ENCODE measurements at places on chromosomes 6 and 20. TPM values are rescaled to one million over a fixed set of nuclear protein-coding genes. Genes with fewer than 3 reads are reported as not detected.

DNA sequence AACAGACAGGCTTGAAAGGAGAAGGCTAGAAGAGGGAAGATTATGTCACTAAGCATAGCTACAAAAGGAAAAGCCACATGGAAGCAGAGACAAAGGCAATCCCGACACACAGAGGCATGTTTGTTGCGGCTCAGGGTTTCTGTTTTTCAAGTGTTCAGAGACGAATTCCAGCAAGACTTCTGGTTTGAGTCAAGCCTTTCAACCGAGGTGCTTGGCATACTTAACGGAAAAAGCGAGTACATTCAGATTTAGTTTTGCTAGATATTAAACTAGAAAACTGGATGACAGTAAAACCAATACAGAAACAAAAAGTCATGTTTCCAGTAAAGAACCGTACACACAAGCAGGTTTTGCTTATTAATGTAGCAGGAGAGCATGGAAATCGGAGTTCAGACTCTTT, 27.2 kb downstream of the MCUR1 start:
- peak; percentile 30 for DNase-seq
- H3K4me3 ChIP-seq: no peak overlapping the region
- peaks cover 32% of the 10 kb centered on the region for H3K36me3 ChIP-seq
- H3K4me1 ChIP-seq: no peaks in the 10 kb centered on the region
- no peaks in the 10 kb centered on the region for H3K27me3 ChIP-seq

DNA sequence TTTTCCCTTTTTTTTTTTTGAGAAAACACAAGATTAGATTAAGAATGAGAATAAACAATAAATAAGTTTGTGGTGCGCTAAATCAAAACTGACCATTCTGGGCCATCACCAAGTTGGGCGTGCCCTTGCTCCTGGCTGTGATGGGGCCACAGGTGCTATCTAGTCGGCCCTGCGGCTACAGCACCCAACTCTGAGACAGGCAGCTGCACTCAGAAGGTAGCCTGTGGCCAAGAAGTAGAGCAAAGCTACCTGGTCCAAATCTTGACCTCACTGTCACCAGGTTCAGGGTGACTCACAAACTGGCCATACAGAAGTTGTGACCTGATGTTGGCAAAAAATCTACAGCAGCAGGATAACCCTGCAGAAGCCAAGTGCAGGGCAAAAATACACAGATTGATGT, 3.4 kb downstream of the TXNDC5 start:
- H3K36me3 ChIP-seq: peaks cover 4% of the 10 kb centered on the region
- H3K4me3 ChIP-seq: no peak overlapping the region
- peaks cover 40% of the 10 kb centered on the region for H3K4me1 ChIP-seq
- peaks cover 8% of the 10 kb centered on the region for H3K27me3 ChIP-seq

DNA sequence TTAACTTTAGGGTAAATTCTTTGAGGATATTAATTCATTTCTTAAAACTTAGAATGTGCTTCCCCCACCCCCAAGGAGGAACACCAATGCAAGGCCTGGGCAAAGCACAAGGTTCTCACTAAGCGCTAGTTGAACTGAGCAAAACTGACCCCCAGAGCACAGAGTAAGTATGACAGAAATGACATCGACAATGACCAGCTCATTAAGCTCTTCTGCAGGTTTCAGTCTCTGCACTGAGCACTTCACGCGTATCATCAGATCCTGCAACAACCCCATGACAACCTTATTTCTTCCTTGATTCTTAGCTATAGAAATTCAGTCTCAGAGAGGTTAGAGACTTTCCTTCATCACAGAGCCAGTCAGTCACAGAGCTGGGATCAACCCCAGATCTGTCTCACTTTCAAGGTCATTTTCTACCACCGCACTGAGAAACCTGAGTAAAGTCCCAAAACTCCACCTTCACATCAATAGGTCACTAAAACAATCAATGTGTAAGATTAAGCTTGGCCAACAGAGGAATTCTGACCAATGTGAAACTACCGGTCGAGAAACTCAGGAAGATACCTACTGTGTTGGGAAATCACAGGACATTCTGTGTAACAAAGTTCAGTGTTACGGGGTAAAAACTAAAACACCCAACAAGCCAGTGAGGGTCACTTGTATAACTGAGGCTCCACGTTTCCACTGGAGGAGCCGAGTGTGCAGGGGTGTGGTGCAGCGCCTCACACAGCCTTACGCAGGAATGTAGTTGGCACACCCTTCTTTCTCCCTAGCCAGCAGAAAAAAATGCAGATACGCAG, 129.0 kb upstream of the FOXQ1 start:
- no peaks in the 10 kb centered on the region for H3K36me3 ChIP-seq
- H3K4me3 ChIP-seq: no peak overlapping the region
- H3K4me1 ChIP-seq: no peaks in the 10 kb centered on the region
- peaks cover 4% of the 10 kb centered on the region for H3K27me3 ChIP-seq
- no peak for DNase-seq
- H3K27ac ChIP-seq: no peak overlapping the region

- no peaks in the 10 kb centered on the region for H3K36me3 ChIP-seq
- no peak overlapping the region for H3K27ac ChIP-seq
- H3K27me3 ChIP-seq: no peaks in the 10 kb centered on the region
- DNase-seq: no peak
- no peaks in the 10 kb centered on the region for H3K4me1 ChIP-seq
- H3K4me3 ChIP-seq: no peak overlapping the region
These were observed 253.1 kb downstream of the ADGB start for GRCh38 chr6:146851837-146852236.

DNA sequence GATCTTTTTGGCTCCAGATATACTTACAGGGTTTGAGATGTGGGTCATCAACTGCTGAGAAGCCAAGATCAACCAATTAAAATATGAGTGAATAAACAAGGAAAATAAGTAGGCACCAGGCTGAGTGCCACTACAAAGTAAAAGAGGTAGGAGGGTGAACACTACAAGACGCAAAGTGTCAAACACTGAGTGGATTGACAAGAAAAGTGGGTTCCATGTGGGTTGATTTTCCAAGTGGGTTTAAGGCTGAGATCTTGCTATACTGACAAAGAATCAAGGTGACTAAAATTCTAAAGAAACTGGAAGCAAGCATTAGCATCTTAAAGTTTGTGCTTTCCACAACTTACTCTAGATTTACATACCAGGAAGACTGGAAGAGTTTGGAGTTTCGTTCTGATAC, 160.4 kb upstream of the SPACA1 start:
- no peak for DNase-seq
- H3K4me1 ChIP-seq: no peaks in the 10 kb centered on the region
- no peak overlapping the region for H3K27ac ChIP-seq
- no peaks in the 10 kb centered on the region for H3K36me3 ChIP-seq

Gene BMP2
- 22.1 TPM for polyA plus RNA-seq

Gene TTBK1
- polyA plus RNA-seq: 0.94 TPM
